Fibroblast of skin of right quadriceps (primary cell): ENCODE measurements at places on chromosomes 2 and 18.

DNA sequence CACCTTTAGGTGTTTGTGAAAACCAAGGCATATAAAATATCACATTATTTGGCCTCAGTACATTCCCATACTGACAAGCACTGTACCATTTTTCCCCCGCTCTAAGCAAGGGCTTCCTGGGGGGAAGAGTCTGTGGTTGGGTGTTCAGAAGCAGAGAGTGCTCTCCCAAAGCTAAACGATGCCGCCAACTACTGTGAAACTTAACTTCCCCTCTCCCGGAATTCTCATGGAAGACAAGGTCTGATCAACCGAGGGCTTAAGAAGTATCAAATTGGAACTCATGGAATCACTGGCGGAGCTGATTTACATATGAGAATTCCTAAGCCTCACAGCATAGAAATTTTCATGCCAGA is 433 bp upstream of the MFF start:
- no peak for DNase-seq

DNA sequence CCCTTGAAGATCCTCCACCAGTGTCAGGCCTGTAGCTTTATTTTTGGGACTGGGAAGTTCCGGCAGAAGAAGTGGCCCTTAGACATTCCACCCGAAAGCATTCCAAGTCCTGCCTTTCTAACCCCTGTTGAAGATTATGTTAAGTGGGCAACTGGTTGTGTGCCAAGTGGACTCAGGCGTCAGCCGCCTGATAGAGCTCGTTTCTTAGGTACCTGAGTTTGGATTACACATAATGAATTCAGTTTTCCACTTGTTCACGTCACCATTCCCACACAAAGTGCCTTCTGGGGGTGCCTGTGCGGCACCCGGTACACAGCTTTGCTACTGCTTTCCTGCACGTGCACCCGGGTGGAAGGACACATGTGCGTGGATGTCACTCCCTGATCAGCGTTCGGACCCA is 156.5 kb downstream of the PTGR3 start:
- DNase-seq = no peak

GRCh38 chr2:237612527-237613357 is 14.6 kb upstream of the LRRFIP1 start:
- no peak for DNase-seq

GRCh38 chr2:67879586-67880290 is 183.1 kb downstream of the C1D start:
- peak; percentile 66 for DNase-seq

DNA sequence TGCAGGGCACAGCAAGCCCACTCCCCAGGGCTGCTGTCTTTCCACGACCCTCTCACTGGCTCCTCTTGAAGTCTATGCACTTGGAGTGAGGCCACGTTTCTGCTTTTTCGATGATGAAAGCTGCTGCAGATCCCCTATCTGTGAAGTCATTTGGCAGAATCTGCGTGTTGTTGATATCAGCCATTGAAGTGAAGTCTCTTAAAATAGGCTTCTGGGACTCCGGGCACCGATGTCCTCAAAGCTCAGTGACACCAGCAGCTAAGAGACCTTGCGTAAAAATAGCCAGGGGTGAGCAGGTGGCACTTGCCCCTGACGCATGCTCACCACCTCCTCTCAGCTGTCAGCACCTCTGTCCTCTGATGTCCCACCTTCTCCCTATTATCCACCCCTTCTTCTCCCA is 89.4 kb upstream of the FHL2 start:
- DNase-seq = no peak

DNA sequence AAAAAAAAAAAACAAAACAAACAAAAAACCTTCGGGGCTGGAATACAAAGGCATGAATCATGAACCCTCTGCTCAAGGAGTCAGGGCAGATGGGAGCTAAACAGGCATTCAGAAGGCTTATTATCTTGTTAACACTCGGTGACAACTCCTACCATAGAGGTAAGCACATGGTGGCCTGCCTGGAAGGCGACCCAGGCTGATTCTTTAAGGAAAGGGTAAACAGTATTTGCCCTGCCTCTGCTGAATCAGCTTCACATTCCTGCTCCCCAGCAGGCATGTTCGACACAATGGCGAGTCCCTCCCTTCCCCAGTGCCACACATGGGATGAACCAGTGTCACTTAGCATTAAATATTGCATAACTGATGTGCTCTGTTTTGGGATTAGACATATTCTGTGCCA is 191.9 kb downstream of the ARL4C start:
- peak; percentile 50 for DNase-seq

DNA sequence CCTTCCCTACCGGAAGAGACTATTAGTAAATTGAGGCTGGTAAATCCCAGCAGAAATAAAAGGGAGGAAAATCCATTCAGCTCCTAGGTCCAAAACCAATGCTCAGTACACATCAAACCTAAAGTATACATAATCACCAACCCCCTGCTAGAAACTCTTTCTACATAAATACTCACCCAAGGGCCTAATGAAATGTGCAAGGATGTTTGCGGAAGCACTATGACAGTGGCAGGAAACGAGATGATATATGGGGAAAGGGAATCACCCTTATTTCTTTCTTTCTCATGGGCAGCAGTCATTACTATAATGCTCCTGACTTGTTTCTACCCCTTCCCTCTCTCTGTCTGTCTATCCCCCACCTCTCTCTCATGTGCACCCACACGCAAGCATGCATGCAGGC is 1.3 kb upstream of the SCTR start:
- no peak for DNase-seq

DNA sequence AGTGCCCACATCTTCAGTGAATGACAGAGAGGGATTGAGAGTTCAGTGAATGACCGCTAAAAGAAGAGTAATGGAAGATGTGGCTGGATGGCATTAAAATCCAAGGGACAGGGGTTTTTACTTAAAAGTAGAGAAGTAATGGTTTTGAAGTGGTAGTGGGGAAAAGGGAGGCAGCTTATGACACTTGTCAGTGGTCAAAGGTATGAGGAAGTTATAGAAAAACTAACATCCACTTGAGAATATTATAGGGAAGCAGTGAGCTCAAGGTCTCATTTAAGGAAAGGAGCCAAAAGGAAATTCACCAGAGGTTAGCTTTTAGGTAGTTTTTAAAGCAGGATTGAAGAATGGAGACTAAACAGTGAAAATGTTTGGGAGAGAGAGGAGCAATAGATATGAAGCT is 24.3 kb downstream of the CDK15 start:
- DNase-seq = no peak

- DNase-seq = no peak
Measured at GRCh38 chr2:43778233-43778632, 4.4 kb downstream of the DYNC2LI1 start.

DNA sequence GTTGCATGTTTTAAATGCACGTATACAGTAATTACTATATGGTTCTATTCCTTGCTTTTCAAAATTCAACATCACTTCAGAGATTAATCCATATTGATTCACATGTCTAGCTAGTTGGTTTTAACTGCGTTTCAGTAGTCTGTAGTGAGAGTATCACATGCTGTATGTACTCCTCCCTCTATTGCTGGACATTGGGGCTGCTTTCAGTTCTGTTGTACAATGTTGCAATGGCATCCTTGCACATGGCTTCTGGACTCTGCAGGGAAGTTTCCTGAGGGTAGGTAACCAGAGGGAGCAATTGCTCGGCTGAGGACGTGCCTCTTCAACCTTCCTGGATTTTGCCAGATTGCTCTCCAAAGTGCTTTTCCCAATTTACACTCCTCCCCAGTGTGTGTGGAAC is 10.7 kb upstream of the HPCAL1 start:
- DNase-seq = no peak

DNA sequence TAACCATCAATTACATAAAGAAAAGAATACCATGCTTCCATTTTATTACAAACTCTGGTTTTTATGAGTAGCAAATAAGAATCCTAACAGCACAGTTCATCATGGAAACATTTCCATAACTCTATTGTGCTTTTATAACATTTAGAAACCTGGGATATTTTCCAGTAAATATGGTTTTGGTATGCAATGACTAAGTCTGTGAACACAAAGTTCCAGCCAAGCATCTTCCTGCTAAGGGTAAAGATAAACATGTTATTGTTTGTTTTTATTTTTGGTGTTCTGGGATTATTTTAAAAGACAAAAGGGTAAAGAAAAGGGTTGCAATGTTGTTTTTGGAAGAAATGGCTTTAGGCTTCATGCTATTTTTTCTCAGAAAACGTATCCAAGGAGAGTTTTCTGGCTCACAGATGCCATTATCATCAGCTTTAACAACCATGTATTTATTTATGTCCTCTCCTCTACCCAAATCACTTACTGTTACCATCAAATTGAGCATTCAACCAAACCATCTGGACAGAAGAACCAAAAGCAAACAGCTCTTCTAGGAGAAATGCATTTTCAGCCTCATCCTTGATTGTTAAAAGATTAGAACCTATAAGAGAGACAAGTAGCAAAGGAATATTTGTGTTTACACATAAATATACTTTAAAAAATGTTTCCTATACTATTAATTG is 116.0 kb downstream of the PLA2R1 start:
- DNase-seq = peak; percentile 46

- DNase-seq = no peak
Measured at GRCh38 chr2:6640621-6641015, 225.1 kb downstream of the CMPK2 start.

- DNase-seq = peak; percentile 65
Measured at GRCh38 chr18:25759111-25759510, 331.3 kb downstream of the SS18 start.

- DNase-seq = peak; percentile 96
Measured at GRCh38 chr2:101474731-101475384, at the start of gene RFX8. Gene RFX8, minus strand, starts transcription at chr2:101475112. Its CDS starts 8,264 bp downstream, at chr2:101466848.

GRCh38 chr2:20992201-20992711 is 51.6 kb downstream of the APOB start:
- DNase-seq = no peak

DNA sequence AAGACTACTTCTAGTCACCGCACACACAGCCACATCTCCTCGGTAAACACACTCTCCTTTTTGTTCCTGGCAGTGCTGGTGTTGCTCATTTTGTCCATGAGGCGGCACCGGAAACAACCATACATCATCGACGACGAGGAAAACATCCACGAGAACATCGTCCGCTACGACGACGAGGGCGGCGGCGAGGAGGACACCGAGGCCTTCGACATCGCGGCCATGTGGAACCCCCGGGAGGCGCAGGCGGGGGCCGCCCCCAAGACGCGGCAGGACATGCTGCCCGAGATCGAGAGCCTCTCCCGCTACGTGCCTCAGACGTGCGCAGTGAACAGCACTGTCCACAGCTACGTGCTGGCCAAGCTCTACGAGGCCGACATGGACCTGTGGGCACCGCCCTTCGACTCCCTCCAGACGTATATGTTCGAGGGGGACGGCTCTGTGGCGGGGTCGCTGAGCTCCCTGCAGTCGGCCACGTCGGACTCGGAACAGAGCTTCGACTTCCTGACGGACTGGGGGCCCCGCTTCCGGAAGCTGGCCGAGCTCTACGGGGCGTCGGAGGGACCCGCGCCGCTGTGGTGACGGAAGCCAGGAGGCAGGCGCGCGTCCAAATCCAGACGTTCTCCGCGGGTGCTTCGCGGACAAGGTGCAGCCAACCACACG is 221.0 kb downstream of the CDH20 start:
- no peak for DNase-seq

DNA sequence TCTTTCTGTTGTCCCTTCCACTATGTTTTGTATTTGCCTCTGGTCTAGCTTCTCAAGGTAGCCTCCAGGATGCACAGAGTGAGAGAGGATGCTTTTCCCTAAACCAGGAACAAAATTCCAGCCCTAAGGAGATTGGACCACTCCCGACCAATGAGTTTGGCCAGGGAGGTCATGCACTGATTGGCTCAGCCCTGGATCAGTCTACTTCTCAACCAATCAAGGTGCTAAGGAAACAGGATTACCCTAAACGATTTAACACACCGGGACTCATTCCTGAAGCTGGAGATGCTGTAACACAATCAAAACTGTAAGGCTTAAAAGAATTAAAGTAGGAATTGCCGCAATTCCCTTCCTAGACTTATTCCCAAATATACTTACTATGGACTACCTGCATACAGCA is 34.2 kb upstream of the NR4A2 start:
- no peak for DNase-seq

GRCh38 chr2:120906914-120907313 is 171.2 kb downstream of the GLI2 start:
- no peak for DNase-seq

DNA sequence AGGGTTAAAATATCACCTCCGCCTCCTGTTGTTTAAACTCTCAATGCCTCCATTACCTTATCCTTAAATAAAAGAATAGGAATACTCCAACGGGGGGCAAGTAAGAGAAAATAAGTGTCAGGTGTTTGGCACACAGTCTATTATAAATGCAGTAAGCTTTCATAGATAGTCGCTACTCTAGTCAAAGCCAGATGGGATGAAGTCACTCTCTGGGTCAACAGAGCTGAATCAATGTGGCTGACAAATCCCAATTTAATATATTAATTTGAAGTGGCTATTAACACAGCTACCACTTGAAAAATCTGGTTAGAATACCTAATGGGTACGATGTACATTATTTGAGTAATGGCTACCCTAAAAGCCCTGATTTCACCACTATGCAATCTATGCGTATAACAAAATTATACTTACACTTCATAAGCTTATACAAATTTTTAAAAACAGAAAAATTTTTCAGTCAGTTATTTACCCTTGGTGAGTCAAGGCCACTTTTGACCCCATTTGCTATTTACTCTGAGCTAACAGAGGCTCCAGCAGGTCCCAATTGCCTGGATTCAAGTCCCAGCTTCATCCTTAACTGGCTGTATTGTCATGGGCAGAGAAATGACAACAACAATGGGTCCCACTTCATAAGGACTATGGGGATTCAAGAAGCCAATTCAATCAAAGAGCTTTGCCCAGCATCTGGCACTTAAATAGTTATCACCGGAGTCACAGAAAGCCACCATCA is 167.5 kb upstream of the PID1 start:
- DNase-seq = no peak

GRCh38 chr2:199602271-199602895 is 144.6 kb upstream of the SATB2 start:
- DNase-seq = no peak

- DNase-seq = peak; percentile 94
Measured at GRCh38 chr2:20617892-20618467, 32.9 kb downstream of the HS1BP3 start.

DNA sequence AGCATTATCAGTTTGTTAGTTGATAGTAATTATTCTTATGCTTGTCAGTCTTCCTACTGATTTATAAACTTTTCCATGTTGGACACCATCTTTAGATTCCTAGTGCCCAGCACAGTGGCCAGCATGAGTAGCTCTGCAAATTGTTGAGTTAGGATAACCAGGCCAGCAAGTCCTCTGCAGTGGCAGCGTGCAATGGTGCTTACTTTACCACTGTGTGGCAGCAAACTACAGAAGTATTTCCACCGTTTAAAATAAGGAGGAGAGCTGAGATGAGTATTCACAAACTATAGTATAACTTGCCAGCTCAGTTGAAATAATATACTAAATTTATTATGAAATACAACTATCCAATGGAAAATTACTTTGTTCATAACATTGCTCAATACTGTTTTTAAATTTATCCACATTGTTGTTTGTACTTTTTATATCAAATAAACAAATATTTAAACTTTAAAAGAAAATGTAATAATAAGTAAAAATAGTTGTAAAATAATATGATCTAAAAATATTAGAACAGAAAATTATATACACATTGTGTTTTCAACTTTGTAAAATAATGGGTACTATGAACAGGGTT is 9.3 kb upstream of the THADA start:
- peak; percentile 35 for DNase-seq
